ENCODE measurements at places on chromosomes 2 and 18. TPM values are rescaled to one million over a fixed set of nuclear protein-coding genes. Genes with fewer than 3 reads are reported as not detected.

CENPO gene
- total RNA-seq = 39.0 TPM

LHCGR gene
- total RNA-seq = not detected

TNS1 gene
- total RNA-seq = 15.1 TPM

SP5 gene
- total RNA-seq = not detected

- DNase-seq = no peak
Observed at GRCh38 chr2:64787698-64788097, 134.0 kb upstream of the SERTAD2 start.

- no peak for DNase-seq
Observed at GRCh38 chr2:39069136-39069515, 51.7 kb downstream of the SOS1 start.

- no peak for DNase-seq
Observed at GRCh38 chr2:219947575-219947974, 320.1 kb downstream of the SLC4A3 start.

DNA sequence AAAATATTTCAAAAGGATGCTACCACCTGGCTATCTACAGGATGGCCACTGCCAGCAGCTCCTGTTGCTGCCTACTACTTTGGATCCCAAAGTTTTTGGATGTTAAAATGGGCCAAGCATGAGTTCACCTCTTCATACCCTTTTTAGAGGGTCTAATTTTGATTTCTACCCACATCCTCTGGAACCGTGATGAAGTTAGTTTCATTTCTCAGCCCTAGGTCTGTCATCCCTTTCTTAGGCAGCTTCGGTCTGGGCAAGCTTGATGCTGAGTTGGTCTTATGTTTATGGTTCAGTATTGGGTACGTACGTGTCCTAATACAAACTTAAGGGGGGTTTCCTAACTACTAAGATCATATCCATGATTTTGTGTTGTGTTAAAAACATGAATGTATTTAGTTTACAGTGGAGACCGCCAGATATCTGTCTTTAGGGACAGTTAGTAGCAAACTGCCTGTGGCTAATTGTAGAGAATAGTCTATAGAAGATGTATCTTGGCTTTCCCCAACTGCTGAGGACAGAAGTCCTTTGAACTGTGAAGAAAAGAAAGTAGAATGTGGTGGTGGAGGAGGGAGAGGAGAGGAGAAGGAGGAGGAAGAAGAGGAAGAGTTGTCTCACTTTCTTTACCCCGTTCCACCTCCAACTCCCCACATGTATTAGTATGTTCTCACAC lies 184.9 kb downstream of the UBE2E3 start:
- DNase-seq = no peak
